SJCRH30 (cell line): ENCODE measurements at places on chromosomes 1 and 21.
A peak's percentile ranks its signal among the peaks of the same experiment; 100 is the strongest.

GRCh38 chr21:21246007-21246406 is 247.8 kb downstream of the NCAM2 start:
- no peak for DNase-seq

GRCh38 chr1:3125078-3125477 is 56.1 kb downstream of the PRDM16 start:
- no peak for DNase-seq

DNA sequence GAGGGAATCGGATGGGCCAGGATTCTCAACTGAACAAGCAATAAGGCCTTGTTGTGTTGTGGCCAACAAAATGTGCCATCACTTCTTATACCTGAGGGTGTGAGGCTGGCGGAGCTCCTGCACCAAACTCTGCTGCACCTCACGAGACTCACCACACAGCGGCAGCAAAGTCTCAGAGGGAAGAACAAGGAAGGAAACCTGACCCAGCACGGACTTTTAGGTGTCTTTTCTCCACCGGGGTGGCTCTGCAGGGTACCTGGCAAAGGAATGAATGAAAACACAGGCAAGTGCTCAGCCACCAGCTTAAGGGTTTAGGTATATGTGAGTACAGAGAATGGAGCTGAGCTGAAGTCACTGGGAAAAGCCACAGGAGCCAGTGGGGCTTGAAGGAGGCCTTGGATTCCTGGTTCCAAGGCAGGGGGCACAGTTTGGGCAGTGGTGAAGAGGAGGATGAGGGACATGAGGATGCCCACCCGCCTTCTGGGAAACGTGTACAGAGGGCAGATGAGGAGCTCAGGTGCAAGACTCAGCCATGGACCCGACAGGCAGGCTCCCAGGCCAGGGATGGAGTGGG is 31.1 kb upstream of the HSD3B1 start:
- peak; percentile 57 for DNase-seq

- no peak for DNase-seq
Measured at GRCh38 chr1:67441739-67442281, 11.6 kb upstream of the SERBP1 start.
